Epithelial cell of prostate (primary cell): ENCODE measurements at places on chromosomes 2 and 18.

- no peak for DNase-seq
Measured at GRCh38 chr18:78393086-78393862, 586.3 kb upstream of the SALL3 start.

DNA sequence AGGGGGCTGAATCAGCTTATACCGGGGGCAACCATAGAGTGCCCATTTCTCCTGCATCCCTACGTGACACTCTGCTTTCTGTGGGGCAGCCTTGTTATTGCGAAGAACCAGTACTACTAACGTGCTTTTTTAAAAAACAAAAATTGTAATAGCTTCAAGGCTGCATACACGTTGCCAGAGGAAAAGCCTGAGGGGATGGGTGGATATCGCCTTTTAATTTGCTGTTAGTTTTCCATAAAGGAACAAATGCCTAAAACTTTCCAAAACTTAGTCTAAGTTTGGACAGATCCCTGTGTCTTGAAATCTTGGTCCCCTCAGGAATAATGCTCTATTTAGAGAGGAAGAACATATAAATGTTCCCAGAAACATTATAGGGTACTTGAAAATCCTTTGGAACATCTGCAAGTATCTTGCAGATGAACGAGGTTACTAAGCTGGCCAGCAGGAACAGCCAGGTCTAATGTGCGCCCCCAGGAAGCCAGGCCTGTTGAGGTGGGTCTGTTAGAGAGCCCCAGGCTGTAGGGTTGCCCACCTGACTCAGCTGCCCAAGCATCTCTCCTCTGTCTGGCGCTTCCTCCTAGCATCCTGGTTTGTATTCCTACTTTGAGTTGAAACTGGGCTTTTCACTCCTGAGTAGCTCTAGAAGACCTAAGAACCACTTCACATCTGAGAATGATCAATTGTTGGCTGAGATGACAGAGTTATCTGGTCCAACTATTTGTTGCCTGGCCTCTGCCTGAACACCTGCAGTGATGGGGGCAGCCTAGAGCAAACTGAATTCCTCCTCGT lies 96.9 kb downstream of the TGOLN2 start:
- no peak for DNase-seq

- DNase-seq, result peak; percentile 67
Measured at GRCh38 chr18:7945882-7946281, 378.8 kb downstream of the PTPRM start.

DNA sequence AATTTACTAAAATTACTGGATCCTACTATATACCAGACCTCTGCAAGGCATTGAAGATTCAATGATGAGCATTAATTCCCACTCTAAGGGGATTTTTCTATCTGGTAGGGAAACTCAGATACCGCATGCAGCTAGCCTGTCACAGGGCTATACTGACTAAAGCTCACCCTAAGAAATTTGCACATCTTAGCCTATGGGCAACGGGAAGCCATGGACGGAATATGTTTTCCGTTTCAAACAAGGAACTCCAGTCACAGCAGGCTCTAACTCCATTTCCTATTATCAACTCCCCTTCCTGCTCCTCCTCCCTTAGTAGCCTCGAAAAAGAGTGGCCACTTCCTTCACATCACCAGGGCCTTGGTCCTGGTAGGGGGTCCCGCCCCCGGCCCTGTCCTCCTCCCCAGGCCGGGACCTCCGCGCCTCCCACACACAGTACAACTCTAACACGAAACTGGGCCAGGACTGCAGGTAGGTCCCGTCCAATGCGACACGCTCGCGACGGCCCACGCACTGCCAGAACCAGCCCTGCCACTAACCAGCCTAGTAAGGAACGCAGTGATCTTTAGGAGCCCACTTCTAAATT lies 659 bp upstream of the COX5B start:
- no peak for DNase-seq

- no peak for DNase-seq
Measured at GRCh38 chr18:43620936-43621335, 343.6 kb upstream of the SYT4 start.

- DNase-seq, result no peak
Measured at GRCh38 chr2:240162939-240163714, 22.7 kb upstream of the OTOS start.

GRCh38 chr2:31384771-31385276 lies 29.7 kb downstream of the XDH start:
- peak; percentile 96 for DNase-seq

GRCh38 chr2:196399722-196400691 lies 228.6 kb upstream of the STK17B start:
- no peak for DNase-seq

GRCh38 chr2:71934320-71934593 lies 213.4 kb downstream of the CYP26B1 start:
- no peak for DNase-seq

- no peak for DNase-seq
Measured at GRCh38 chr2:229553091-229553490, 161.3 kb downstream of the DNER start.

DNA sequence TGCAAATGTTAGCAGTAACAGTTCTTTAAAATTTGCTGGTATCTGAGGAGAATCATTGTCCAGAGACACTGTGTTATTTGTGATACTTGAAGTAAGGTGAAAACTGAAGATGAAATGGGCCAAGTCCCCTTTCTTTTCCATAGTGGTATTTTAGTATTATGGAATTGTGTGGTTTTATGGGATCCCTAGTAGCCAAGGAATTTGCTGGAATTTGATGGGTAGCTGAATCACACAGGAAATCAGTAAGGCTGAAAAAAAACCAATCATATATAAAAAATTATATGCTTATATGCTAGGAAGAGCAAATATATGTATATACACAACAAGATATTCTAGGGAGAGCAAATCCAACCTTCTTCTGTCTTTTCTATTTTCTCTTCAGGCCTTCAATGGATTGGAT lies 54.2 kb upstream of the TACR1 start:
- no peak for DNase-seq

GRCh38 chr2:72949045-72949444 lies 31.7 kb downstream of the EMX1 start:
- peak; percentile 40 for DNase-seq

DNA sequence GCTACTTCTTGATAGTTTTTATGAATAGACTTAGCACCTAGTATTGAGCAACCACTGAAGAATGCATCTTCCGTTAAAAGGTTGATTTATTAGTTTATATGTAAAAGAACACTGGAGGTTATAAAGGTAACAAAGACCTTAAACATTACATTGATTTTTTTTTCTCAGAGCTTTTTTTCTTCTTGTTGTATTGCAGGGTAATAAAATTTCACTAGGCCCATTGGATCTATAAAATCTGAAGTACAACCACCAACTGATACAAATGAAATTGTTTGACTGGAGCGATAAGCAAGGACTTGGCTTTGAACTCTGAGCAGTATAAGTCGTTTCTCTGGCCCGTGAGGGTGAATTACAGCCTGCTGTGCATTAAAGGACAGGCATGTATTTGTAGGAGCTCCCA lies 344.0 kb downstream of the LRRTM1 start:
- no peak for DNase-seq
